K562 (cell line): ENCODE measurements at places on chromosomes 6 and 20. TPM values are rescaled to one million over a fixed set of nuclear protein-coding genes. Genes with fewer than 3 reads are reported as not detected.

CD109 gene
- 0.18 and 0.42 TPM in 2 replicates for total RNA-seq

TMC2 gene
- not detected in 2 replicates for total RNA-seq

DNA sequence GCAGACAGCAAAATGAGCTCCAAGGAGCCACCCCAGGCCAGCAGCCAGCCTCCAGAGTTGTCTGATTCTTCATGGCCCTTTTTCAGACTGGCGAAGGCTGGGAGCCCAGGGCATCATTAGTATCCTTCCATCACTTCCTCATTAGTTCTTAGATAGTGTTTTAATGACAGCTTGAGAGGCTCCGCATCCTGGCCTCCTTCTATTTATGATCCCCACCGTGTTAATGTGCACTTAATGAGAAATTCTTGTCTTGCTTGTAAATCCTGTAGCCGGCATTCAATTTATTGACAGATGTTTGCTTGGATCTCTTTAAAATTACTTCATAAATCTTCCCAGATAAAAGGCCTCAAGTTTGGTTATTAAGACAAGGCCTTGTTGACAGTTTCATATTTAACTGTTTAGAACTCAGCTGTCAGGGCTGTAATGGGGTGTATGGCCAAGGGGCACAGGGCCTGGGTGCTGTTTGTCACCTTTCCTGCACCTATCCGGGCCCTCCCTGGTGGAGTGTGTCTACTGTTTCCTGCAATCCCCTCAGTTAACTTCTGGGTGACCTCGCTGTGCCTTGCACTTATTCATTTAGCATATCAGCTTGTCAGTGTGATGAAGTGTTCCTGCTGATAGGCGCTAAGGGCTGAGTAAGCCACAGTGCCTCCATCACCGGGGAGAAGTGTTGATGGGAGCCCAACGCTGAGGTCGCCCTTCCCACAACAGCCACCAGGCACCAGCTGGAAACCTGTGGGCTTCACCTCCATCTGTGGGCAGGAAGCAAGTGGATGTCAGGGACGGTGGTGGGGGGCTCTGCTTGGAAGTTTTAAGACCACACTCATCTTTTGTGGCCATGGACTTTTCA, 169.3 kb downstream of the TSHZ2 start:
- H3K4me1 ChIP-seq, result peaks cover 11% of the 10 kb centered on the region; the same call in 2 of the 3 replicates
- H3K27me3 ChIP-seq, result no peaks in the 10 kb centered on the region
- H3K4me3 ChIP-seq, result no peak overlapping the region
- peak; percentile 35 for DNase-seq

DNA sequence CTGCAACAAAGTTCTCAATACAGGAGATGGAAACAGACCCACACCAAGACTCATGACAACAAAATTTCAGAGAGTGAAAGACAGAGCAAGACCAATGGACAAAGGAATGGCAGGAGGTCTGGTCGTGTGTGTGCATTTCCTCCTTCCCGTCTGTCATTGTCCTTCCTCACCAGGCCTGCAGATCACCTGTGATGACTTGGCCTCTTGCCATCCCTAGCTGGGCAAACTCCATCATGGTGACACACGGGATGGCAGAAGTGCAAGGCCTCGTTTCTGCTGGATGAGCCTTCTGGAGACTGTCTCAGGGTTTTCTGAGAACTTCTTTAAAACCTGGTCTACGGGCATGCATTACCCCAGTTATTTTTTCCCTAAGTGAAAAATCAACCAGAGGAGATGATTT, 49.2 kb downstream of the RPP21 start:
- peaks cover 35% of the 10 kb centered on the region for H3K27me3 ChIP-seq
- H3K4me3 ChIP-seq, result no peak overlapping the region
- no peaks in the 10 kb centered on the region for H3K36me3 ChIP-seq
- peaks cover 3% of the 10 kb centered on the region; the same call in 1 of the 2 replicates for H3K4me1 ChIP-seq
- H3K27ac ChIP-seq, result no peak overlapping the region

DNA sequence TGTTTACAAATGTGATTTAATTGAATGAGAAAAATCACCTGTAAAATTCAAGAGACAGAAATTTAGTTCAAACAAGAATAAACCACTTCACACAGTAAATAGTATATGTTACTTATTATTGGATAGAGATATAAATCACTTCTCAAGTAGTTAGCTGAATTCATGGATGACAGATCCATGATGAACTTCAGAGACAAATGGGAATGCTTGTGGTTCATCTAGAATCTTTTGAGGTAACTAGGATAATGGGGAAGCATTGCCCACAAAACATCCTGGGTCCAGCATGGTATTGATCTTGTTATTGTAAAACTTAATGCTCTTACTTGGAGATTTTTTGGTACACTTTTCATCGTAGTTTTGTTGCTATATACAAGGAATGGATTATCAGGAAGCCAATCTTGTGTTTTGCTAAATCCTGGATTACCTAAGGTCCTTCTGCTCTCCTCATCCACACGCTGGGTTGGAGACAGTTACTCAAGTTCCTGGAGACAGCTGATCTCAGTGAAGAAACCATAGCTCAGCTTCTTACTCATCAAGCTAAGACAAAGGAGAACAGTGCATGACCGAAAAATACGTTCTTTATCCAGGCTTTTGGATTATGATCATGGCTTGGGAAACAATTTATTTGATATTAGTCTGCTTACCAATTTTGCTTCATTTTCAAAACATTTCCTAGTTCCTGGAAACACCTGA, 142.5 kb upstream of the PREP start:
- no peak overlapping the region for H3K27ac ChIP-seq
- H3K36me3 ChIP-seq, result no peaks in the 10 kb centered on the region
- no peak overlapping the region for H3K4me3 ChIP-seq
- no peak for DNase-seq
- H3K27me3 ChIP-seq, result peaks cover 9% of the 10 kb centered on the region; the same call in 2 of the 3 replicates

DNA sequence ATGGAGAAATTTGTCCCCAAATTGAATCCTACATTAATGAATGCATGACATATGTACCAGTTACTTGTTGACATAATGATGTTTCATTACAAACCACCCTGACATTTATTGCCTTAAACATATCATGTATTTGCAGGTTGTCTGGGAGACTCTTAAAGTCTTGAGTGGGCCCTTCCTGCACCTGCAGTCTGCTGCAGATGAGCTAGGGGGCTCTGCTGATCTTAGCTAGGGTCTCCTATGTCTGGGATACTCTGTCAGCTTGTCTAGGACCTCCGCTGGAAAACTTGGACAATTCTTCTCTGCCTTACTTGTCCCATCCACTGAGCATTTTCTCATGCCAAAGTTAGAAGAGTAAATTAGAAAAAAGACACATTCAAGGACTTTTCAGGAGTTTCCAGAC, 581.6 kb downstream of the HAO1 start:
- no peaks in the 10 kb centered on the region for H3K36me3 ChIP-seq
- H3K27ac ChIP-seq, result no peak overlapping the region
- no peaks in the 10 kb centered on the region for H3K27me3 ChIP-seq
- no peaks in the 10 kb centered on the region for H3K4me1 ChIP-seq

DNA sequence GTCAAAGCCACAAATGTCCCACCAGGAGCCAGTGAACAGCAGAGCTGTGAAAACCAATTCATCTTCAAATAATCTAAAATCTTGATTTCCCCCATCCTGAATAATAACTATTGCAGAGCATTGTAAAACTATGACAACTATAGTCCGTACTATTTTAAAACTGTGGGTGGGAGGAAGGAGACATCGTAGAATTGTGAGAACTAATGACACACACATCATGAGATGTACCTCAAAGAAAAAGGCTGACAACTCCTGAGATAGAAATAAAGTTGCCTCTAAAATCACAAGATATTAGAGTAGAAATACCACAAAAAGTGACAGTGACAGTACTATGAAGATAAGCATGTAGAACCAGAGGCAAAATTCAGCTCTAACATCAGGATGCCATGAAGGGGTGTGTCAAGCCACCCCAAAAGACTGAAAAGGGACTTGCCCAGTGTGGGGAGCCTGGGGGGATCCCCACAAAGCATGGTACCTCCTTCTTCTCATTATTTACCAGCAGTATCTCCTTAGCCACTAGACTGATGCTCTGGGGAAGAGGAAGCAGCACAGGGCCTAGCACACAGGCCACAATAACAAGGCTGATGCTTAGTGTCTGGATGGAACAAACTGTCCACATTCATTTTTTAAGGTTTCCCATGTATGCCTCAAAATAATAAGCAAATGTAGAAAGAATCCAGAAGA, 13.4 kb downstream of the NAPB start:
- no peaks in the 10 kb centered on the region for H3K27me3 ChIP-seq
- H3K27ac ChIP-seq, result no peak overlapping the region
- peaks cover 2% of the 10 kb centered on the region; the same call in 1 of the 3 replicates for H3K36me3 ChIP-seq
- H3K4me3 ChIP-seq, result no peak overlapping the region
- no peak for DNase-seq
- peaks cover 4% of the 10 kb centered on the region; the same call in 2 of the 3 replicates for H3K4me1 ChIP-seq

DNA sequence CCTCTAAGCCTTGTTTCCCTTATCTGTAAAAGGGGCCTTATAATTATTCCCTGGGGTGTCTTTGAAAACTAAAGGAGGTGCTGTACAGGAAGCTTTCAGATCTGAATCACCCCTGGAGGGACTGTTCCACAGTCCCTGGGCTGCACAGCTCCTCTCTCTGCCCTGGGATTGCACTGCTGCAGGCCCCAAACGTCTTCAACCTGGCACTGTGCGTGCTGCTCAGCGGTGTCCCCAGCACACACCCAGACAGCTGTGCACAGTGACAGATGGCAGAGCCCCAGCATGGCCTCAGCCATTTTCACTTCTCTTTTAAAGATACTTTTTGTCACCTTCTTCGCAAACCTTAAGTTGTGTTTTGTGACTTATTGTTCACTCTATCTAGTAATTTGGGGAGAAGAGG, 50.7 kb upstream of the INSM1 start:
- no peak for DNase-seq
- no peak overlapping the region for H3K4me3 ChIP-seq
